ENCODE measurements at places on chromosomes 11 and 22. TPM values are rescaled to one million over a fixed set of nuclear protein-coding genes. Genes with fewer than 3 reads are reported as not detected.
A peak's percentile ranks its signal among the peaks of the same experiment; 100 is the strongest.

GRCh38 chr11:25535467-25536272 lies 796.3 kb upstream of the ANO3 start:
- no peaks in the 10 kb centered on the region for H3K4me1 ChIP-seq
- DNase-seq: no peak
- H3K36me3 ChIP-seq: no peaks in the 10 kb centered on the region
- no peak overlapping the region for H3K4me3 ChIP-seq

DNA sequence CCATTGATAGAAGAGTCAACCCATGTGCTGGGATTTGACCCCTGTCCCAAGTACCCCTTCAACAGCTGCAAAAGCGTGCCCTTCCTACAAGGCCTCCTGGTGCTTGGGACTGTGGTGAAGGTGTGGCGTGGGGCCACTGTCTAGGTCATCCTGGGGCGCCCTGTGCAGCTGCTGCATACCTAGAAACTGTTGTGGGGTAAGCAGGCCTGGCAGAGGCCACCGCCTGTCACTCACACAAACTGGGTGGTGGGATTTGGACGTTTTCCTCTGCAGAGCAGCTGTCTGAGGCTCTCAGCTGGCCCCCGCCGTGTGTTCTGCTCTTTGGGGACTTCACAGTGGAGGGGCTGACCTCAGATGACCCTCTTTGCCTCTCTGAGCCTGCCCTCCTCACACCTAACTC lies 69.7 kb downstream of the SCN3B start:
- H3K27ac ChIP-seq: no peak overlapping the region
- H3K4me1 ChIP-seq: peaks cover 9% of the 10 kb centered on the region
- no peak overlapping the region for H3K4me3 ChIP-seq
- H3K36me3 ChIP-seq: no peaks in the 10 kb centered on the region

- DNase-seq: no peak
- H3K36me3 ChIP-seq: no peaks in the 10 kb centered on the region
- no peak overlapping the region for H3K4me3 ChIP-seq
- H3K27me3 ChIP-seq: no peaks in the 10 kb centered on the region
- no peak overlapping the region for H3K27ac ChIP-seq
- no peaks in the 10 kb centered on the region for H3K4me1 ChIP-seq
These were observed 257.3 kb upstream of the ISX start for GRCh38 chr22:34808618-34809017.

GRCh38 chr11:34242037-34242625 lies 115.7 kb downstream of the ABTB2 start:
- no peak overlapping the region for H3K4me3 ChIP-seq
- DNase-seq: no peak
- H3K36me3 ChIP-seq: no peaks in the 10 kb centered on the region

DNA sequence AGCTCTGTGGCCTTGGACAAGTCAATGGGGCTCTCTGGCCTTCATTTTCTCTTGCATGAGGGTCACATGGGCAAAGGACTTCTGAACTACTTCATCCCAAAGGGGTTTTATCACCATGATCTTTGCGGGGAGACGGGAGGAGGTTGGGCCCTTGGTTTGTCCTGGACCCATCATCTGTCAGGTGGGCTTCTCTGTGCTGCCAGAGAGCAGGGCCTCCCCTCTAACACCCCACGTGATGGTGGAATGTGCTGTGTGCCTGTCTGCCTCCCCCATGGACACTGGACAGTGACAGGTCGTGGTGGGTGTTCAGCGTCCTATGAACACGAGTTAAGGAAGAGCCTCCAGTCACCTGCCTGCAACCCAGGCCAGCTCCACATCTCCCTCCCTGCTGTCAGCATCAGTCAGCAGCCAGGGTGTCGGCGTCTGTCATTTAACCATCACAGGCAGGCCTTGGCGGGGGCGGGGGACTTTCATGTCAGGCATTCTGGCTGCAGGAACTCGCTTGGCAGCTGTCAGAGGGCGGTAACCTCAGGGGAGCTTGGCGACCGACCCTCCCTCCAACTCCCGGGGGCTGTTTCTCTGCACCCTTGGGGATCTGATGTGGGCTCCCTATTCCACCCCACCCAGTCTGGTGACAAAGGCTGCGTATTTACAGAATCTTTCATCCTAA lies 2.6 kb upstream of the SUN2 start:
- H3K27me3 ChIP-seq: peaks cover 4% of the 10 kb centered on the region
- H3K36me3 ChIP-seq: no peaks in the 10 kb centered on the region
- peaks cover 8% of the 10 kb centered on the region for H3K4me1 ChIP-seq

DNA sequence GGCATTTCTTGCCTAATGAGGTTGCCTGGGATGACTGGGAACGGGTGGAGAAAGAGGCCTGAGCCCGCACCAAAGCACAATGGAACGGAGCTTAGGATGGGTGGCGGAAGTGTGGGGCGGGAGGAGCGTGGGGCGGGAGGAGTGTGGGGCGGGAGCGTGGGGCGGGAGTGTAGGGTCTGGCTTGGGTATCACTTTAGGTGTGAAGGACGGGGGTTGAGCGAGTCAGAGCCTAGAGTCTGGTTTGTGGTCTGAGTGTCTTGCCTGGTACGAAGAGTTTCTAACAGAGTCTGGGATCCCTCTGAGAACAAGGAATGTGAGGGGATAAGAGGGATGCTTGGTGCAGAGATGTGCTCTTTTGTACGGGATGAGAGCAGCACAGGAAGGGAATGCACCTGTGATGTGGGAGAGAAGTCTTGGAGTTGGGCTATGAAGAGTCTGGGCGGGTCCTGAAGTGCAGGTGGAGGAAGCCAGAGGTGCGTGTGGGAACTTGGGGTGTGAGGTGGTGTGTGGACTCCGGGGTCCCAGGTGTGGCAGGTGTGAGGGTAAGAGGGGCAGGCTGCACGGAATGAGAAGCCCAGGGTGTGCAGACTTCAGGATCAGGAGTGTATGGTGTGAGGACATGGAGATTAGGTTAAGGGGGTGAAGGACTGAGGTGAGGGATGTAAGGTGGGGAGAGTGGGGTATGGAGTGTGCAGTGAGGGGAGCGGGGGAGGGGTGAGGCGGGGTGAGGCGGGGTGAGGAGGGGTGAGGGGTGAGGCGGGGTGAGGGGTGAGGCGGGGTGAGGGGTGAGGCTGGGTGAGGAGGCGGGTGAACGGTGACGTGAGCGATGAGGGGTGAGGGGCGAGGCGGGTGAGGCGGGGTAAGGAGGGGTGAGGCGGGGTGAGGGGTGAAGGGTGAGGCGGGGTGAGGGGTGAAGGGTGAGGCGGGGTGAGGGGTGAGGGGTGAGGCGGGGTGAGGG lies 1.0 kb downstream of the SYCE3 start:
- H3K36me3 ChIP-seq: no peaks in the 10 kb centered on the region
- H3K27ac ChIP-seq: no peak overlapping the region
- DNase-seq: no peak

- no peak overlapping the region for H3K4me3 ChIP-seq
- no peak for DNase-seq
- H3K27me3 ChIP-seq: no peaks in the 10 kb centered on the region
- no peaks in the 10 kb centered on the region for H3K36me3 ChIP-seq
- no peaks in the 10 kb centered on the region for H3K4me1 ChIP-seq
- H3K27ac ChIP-seq: no peak overlapping the region
These were observed 428.5 kb downstream of the SOX6 start for GRCh38 chr11:15927864-15928217.

GRCh38 chr11:69264486-69264885 lies 29.5 kb upstream of the MYEOV start:
- no peaks in the 10 kb centered on the region for H3K27me3 ChIP-seq
- no peak overlapping the region for H3K27ac ChIP-seq
- no peaks in the 10 kb centered on the region for H3K36me3 ChIP-seq
- no peaks in the 10 kb centered on the region for H3K4me1 ChIP-seq
- DNase-seq: no peak

DNA sequence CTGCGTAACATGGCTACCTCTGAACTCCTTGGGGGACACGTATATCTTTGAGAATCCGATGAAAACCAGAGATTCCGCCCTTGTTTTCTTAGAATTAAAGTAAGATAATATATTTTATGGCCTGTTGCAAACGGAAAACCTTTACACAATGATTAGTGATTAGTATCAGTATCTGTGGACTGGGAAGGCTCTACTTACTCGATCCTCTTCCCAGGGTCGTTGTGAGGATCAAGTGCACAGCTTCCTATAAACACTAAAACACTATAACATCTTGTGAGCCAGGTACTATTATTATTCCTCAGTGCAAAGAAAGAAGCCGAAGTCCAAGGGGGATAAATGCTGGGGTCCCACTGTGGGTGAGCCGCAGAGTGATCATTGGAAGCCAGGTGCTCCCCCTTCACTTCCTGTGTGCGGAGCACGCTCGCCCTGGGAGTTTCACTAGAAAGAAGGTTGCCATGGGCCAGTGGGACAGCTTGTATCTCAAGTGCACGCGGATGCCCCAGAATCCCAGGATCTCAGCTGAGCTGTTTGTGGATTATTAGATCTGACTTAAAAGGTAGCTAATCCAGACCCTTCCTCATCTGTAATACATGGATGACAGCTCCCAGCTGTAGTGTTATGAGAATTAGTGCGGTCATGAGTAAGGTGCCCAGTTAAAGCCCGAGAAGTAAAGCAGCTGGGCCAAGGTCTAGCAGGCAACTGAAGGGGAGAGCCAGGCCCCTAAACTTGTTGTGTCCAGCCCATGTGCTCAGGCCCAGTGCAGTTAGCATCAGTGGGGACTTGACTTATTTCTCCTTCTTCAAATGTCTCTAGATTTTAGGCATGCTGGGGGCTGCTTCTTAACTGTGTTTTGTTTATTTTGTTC lies 839 bp downstream of the CBY1 start:
- no peaks in the 10 kb centered on the region for H3K36me3 ChIP-seq
- H3K4me1 ChIP-seq: peaks cover 5% of the 10 kb centered on the region
- DNase-seq: no peak
- no peaks in the 10 kb centered on the region for H3K27me3 ChIP-seq
- H3K4me3 ChIP-seq: peak overlapping the region; percentile 87
- H3K27ac ChIP-seq: peak overlapping the region; percentile 99

GRCh38 chr11:132357811-132358572 lies 987.6 kb downstream of the NTM start:
- DNase-seq: no peak
- no peak overlapping the region for H3K4me3 ChIP-seq
- no peaks in the 10 kb centered on the region for H3K36me3 ChIP-seq
- no peaks in the 10 kb centered on the region for H3K4me1 ChIP-seq

- H3K4me3 ChIP-seq: no peak overlapping the region
- DNase-seq: no peak
- no peaks in the 10 kb centered on the region for H3K27me3 ChIP-seq
- H3K4me1 ChIP-seq: no peaks in the 10 kb centered on the region
These were observed 121.3 kb upstream of the CADM1 start for GRCh38 chr11:115625502-115625901.

DNA sequence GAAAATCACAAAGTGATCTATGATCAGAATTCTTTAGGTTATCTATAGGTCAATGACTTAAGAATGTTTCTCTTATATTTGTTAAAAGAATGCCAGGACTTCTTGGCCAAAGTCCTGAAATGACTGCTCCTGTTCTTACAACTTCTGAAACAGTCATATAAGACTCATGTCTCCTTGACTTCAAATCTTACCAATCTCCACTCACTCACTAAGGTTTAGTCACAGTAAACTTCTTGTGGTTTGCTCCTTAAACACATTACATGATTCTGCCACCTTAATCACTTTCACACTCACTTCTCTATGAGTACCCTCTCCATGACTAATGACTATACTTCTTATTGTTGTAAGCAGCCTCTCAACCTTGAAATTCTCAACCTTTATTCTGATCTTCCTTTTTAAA lies 648.7 kb upstream of the CCDC179 start:
- DNase-seq: no peak
- no peaks in the 10 kb centered on the region for H3K4me1 ChIP-seq

DNA sequence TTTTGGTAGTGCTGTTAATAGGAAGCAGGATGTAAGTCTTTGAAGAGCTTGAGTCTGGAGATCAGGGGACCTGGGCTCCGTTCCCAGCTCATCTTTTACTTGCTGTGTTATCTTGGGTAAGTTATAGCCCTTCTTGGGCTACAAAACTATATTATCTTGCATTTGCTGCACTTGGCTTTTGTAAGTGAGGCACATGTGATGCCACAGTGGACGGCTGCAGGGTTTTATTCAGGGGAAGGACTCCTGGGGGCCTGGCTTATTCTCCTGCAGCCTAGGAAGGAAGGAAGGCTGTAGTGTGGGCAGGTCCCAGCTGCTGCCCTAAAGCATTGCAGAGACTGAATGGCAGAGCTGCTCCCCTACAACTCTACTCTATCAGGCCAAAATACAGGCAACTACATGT lies 6.4 kb downstream of the CD82 start:
- no peak for DNase-seq
- no peak overlapping the region for H3K27ac ChIP-seq
- H3K27me3 ChIP-seq: no peaks in the 10 kb centered on the region
- no peak overlapping the region for H3K4me3 ChIP-seq
- no peaks in the 10 kb centered on the region for H3K36me3 ChIP-seq

DNA sequence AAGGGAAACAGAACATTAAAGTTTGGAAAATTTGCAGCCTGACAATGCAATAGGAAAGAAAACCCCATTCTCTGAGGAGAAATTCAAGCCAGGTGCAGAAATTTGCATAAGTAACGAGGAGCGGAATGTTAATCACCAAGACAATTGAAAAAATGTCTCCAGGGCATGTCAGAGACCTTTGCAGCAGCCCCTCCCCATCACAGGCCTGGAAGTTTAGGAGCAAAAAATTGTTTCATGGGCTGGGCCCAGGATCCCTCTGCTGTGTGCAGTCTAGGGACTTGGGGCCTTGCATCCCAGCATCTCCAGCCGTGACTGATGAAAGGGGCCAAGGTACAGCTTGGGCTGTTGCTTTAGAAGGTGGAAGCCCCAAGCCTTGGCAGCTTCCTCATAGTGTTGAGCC lies 780.2 kb downstream of the LRRC4C start:
- DNase-seq: no peak
- no peak overlapping the region for H3K4me3 ChIP-seq
- no peaks in the 10 kb centered on the region for H3K36me3 ChIP-seq
- H3K27ac ChIP-seq: peak overlapping the region; percentile 77
- peaks cover 5% of the 10 kb centered on the region for H3K4me1 ChIP-seq

DNA sequence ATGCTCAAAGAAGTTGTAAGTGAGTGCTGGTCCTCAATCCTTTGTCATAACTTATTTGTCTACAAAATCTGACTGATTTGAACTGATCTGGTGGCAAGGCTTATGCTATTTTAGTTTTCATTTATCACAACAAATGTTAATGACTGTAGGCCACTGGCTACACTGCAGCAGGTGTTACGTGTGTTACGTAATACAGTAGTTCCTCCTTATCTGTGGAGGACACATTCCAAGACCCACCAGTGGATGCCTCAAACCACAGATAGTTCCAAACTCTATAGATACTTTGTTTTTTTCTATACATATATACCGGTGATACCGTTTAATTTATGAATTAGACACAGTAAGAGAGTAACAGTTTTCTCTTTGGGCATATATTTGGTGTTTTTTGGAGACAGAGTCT lies 7.0 kb downstream of the MADD start:
- H3K36me3 ChIP-seq: peaks cover 61% of the 10 kb centered on the region
- H3K4me3 ChIP-seq: no peak overlapping the region
- no peak overlapping the region for H3K27ac ChIP-seq
- peaks cover 7% of the 10 kb centered on the region for H3K4me1 ChIP-seq

DNA sequence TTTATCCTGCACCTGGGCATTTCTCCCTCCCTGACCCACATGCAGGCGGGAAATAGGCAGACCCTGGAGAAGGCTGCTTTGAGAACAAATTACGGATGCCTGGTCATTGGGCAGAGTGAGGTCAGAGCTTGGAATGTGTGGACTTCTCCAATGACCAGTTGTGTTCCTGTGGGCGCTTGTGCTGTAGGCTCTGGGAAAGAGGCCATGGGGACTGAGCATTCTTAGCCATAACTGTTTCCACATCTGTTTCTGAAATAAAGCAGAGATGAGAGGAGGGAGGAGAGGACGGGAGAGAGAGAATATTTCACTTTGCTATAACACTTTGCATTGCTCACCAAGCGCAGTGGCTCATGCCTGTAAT lies 11.2 kb upstream of the TMEM184B start:
- no peaks in the 10 kb centered on the region for H3K4me1 ChIP-seq
- DNase-seq: no peak
- H3K36me3 ChIP-seq: peaks cover 4% of the 10 kb centered on the region
- H3K4me3 ChIP-seq: no peak overlapping the region
- no peaks in the 10 kb centered on the region for H3K27me3 ChIP-seq

Gene CLMP
- total RNA-seq: 20.8 TPM

Data from H1 (cell line).